ENCODE measurements at places on chromosomes 2 and 18.

DNA sequence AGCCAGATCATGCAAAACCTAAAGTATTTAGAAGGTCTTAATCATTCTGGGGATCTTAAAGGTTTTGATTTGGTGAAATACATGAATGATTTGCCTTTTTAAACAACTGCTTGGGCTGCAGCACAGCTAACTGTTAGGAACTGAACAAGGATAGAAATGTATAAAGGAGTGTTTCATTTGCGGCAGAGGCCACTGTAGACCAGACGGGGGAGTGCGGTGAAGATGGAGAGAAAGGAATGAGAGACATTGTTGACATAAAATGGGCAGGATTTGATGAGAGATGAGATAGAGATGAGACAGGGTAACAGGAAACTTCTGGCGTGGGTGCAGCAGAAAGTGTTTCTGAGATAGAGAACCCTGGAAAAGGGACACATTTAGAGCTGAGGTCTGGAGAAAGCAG, 308.1 kb downstream of the TMX3 start:
- no peak for DNase-seq

- DNase-seq: no peak
Measured at GRCh38 chr2:122083256-122084048, 328.0 kb downstream of the TSN start.

DNA sequence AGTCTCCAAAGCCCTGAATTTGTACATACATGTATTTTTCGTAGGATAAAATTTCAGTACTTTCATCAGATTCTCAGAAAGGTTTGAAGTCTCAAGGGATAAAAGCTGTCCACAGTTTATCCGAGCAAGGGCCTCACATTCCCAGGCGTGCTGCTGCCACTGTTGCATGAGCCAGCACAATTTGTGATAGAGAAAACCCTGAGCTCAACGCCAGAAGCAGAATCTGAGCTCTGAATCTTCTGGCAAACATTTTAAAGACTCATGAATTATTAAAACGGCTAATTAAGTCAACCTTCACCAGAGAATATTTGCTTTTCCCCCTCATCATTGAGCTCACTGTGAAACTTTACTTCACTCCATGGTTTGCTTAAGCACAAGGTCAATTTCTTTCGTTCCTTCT, 38.5 kb upstream of the STPG4 start:
- no peak for DNase-seq

- no peak for DNase-seq
Measured at GRCh38 chr2:236169741-236170589, 1.8 kb upstream of the GBX2 start.

GRCh38 chr18:75349668-75350511, 77.6 kb downstream of the SMIM21 start:
- no peak for DNase-seq

DNA sequence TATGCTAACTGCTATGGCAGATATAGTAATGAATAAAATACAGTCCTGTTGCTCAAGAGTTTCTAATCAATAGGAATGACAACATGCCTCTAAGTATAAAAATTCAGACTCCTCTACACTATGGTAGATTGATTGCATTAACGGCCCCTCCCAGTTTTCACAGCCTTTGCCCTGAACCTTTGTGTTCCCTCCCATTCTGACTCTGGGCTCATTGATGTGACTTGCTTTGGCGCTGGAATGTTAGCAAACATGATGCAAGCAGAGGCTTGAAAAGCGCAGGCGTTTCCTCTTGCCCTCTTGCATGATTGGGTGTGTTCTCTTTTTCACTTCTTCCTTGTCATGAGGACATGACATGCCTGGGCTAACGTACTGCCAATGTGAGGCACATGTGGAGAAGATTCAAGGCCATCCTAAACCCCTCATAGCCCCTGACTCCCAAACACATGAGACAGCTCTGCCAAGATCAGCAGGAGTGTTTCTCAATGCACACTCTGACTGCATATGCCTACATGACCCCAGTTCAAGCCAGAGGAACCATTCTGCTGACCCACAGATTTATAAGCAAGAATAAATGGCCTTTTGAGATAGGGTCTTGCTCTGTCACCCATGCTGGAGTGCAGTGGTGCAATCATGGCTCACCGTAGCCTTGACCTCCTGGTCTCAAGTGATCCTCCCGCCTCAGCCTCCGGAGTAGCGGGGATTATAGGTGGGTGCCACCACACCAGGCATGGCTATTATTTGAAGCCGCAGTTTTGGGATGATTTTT, 49.7 kb upstream of the CD28 start:
- DNase-seq: no peak

- no peak for DNase-seq
Measured at GRCh38 chr2:232488721-232489300, 1.2 kb upstream of the ECEL1 start.

- DNase-seq: no peak
Measured at GRCh38 chr18:58391932-58392323, 237.0 kb downstream of the ALPK2 start.

- no peak for DNase-seq
Measured at GRCh38 chr2:14803994-14804393, 171.5 kb downstream of the LRATD1 start.

GRCh38 chr18:21071071-21071470, 40.5 kb downstream of the ROCK1 start:
- no peak for DNase-seq

- DNase-seq: no peak
Measured at GRCh38 chr2:9799011-9799596, 44.2 kb upstream of the TAF1B start.

DNA sequence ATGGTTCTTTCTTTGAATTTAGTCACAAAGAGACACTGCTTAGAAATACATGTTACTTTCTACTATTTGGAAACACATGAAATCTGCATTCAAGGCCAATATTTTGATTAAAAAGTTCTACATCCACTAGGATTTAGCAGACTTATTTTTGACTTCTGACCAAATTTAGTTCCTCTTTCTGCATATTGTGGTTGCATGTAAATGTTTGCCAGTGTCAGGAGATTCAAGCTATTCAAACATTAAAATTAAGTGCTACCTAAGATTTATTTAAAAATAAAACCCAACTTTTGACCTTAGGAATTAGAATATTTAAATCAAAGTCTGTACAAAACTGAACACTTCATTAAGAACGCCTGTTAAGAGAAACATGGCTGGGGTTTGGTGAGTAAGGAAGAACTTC, 891.1 kb downstream of the CPS1 start:
- no peak for DNase-seq

DNA sequence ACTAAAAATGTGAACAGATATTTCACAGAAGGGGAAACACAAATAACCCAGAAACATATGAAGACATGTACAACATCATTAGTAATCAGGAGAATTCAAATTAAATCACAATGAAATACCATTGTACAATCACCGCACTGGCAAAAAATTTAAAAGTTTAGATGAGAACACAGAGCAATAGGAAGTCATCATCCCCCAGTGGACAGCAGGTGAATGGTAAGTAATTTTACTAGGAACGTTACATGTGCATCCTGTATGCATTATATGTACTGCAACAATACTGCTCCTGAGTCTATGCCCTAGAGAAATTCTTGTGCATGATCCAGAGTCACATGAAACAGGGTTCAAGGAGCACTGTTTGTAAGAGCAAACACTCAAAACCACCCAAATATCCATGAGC, 713.8 kb downstream of the NRXN1 start:
- no peak for DNase-seq

DNA sequence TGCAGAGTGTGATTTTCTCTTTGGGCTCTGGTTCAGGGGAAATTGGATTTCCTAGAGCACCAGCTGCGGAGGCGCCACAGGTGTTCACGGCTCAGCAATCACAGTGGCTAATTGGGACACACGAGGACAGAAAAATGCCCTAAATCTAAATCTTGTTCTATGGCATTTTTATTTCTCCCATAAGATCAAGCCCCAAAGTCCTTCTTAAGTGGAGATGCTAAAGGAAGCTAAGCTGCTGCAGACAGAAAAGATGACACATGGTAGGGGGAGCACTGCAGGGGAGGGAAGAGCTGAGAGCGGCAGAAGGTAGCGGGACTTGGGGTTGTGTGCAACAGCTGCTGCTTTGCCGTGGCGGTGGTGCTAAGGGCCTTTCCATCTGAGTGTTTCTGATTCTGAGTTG, 280.6 kb downstream of the MYT1L start:
- no peak for DNase-seq

DNA sequence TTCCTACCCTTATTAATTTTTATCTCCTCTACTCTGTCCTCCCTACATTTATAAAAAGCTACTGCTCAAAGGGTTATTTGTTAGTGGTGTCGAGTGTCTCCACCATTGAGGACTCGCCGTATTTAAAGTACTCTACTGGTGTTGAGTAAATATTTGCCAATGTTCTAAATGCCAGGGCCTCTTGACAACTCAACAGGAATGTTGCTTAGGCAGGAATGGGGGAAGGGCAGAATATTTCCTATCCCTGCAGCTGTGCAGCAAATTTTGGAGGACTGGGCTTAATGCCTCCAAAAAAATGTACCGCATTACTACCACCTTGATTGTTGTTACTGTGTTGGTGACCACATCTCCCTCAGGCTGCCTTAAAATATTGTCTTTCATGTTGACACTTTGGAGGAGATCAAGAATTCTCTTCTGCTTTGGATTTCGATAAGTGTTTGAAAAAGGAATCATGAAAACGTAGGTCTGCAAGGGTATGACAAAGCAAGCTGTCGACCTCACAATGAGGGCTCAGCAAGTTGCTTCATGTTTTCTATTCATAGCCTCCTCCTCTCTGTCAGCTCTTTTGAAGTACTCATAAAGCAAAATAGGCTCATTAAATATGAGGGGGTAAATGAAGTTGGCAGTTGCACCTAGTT, 84.3 kb downstream of the EFEMP1 start:
- no peak for DNase-seq

DNA sequence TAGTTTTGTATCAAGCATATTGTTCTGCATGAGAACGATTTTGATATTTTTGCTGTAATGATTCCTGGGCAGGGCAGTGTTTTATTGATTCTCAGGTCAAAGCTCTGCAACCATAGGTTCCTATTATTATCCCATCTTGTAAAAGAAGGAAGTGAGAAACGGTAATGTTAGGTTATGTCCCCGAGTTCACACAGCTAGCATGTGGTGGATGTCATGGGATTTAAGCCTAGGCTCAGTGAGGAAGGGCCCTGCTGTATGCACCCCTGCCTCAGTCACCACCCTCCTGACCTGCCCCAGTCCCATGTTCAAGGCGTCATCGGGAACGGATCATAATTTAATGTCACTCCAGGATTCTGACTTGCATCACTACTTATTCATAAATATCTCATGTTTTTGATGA, 10.7 kb downstream of the ACP1 start:
- DNase-seq: no peak
